ENCODE measurements at places on chromosomes 12 and 14.
A peak's percentile ranks its signal among the peaks of the same experiment; 100 is the strongest.

GRCh38 chr12:6332459-6332858, 9.4 kb downstream of the TNFRSF1A start:
- DNase-seq: no peak

GRCh38 chr14:21476523-21476924, 235 bp downstream of the RAB2B start:
- DNase-seq: peak; percentile 85

DNA sequence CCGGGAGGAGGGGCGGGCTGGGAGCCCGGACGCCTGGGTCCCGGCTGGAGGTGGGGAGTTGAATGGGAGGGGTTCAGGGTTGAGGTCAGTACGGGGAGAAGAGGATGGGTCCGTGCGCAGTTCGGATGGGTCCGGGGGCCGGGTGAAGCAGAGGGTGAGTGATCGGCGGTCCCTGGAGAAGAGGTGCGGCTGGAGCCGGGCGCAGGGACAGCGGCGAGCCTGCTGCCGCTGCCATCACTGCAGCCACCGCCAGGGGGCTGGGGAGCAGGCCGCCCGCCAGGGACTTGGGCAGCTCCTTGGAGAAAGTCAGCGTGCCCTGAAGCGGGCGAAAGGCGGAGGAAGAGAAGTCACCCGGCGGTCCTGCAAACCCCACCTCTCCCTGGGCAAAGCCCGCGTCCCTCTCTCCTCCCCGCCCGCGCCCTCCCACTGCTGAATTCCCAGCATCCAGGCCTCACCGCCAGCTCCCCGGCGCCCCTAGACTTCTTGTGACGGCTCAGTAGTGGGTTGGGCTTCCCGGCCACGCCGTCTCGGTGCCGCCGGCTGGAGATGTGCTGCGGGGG, 6.0 kb upstream of the GPR84 start:
- peak; percentile 88 for DNase-seq

- no peak for DNase-seq
Observed at GRCh38 chr12:97336900-97337751, 125.5 kb upstream of the RMST start.

DNA sequence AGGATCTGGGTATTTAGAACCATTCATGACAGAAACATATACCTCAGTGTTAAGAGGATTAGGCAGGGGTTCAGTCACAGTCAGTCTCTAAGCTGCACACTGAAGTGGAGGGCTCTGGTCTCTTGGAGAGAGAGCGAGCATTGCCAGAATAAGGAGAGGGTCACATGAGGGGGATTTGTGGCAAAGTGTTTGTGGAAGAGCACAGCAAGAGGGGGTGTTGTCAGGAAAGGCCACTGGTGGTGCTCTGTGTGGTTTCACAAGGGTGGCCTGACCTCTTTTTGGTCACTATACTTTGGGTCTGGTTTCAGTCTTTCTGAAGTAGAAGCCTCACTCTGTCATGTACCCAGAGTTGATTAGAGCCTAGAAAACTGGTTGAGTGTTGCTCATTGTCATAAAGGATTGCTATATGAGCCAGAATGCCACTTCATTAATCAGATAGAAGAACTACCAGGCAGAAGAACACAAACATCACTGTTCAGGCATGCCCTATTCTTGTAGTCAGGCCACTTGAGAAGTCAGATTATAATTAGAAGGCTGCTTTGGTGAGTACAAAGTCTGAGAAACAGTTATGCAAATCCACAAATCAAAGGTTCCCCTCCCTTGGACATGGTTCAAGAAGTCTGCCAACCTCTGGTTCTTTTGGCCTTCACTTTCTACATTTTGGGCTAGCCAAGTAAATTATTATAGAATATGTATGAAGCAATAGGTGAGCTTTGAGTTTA, 8.4 kb downstream of the TMEM19 start:
- no peak for DNase-seq
